Foreskin melanocyte (primary cell): ENCODE measurements at places on chromosomes 2 and 18.

DNA sequence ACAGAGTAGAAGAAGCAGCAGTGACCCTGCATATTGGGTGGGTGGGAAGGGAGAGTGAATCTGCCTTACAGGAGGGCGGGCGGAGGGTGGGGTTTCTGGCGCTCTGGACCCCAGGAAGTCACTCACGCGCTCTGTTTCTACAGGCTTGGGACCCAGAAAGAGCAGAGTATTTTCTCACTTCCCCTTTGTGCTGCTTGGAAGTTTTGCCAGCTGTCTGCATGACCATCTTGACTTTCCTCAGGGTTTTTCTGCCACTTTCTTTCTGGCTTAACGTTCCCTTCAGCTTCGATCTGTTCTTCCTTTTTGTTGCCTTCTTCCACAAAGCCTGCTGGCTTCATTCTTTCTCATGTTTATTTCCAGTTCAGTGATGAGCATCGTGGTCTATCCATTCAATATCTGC, 383.1 kb downstream of the GALR1 start:
- DNase-seq, result no peak

- no peak for DNase-seq
Measured at GRCh38 chr2:8573234-8573941, 108.5 kb upstream of the ID2 start.

DNA sequence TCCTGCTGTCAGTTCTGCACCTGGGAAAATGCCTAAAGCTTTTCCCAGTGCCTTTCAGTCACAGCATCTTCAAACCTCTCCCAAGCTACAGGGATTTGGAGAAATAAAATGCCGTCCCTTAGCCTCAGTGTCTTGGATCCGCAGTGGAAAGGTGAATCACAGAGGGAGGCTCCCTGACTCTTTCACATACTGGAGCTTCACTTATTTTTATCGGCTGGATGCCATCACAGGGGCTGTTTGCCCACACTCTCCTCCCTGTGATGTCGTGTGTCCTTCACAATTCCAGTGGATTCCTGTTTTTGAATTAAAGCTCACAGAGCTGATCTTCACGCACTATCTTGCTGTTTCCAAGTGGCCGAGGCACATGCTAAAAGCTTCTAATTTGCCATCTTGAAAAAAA, 1303.1 kb upstream of the DDX18 start:
- no peak for DNase-seq

- no peak for DNase-seq
Measured at GRCh38 chr2:223732346-223732745, 105.0 kb downstream of the AP1S3 start.

GRCh38 chr18:79866889-79867574, 69.3 kb downstream of the KCNG2 start:
- DNase-seq, result no peak

DNA sequence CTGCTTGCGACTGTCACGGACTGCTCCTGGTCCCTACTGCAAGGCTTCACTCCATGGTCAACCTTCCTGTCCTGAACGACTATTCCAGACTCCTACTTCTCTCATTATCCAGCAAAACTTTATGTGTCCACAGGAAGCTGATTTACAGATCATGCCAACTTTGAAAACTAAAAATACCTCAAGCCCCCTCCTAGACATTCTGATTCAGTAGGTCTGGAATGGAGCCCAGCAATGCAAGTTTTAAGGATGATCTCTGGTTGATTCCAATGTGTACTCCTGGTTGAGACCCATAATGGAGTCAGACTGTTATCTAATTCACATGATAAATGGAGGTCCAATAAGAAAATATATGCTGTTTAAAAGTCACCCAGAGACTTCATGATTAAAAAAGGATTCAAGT, 13.1 kb upstream of the LRATD1 start:
- DNase-seq, result no peak

DNA sequence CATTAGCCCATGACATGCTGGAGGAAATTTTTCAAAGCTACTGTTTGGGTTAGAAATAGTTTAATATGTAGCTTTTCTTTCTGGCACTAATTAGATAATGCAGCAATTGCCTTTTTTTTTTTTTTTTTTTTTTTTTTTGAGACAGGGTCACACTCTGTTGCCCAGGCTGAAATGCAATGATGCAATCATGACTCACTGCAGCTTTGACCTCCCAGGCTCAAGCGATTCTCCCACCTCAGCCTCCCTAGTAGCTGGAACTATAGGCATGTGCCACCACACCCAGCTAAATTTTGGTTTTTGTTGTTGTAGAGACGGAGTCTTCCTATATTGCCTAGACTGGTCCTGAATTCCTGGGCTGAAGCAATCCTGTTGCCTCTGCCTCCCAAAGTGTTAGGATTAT, 136.2 kb downstream of the SP100 start:
- DNase-seq, result peak; percentile 12

DNA sequence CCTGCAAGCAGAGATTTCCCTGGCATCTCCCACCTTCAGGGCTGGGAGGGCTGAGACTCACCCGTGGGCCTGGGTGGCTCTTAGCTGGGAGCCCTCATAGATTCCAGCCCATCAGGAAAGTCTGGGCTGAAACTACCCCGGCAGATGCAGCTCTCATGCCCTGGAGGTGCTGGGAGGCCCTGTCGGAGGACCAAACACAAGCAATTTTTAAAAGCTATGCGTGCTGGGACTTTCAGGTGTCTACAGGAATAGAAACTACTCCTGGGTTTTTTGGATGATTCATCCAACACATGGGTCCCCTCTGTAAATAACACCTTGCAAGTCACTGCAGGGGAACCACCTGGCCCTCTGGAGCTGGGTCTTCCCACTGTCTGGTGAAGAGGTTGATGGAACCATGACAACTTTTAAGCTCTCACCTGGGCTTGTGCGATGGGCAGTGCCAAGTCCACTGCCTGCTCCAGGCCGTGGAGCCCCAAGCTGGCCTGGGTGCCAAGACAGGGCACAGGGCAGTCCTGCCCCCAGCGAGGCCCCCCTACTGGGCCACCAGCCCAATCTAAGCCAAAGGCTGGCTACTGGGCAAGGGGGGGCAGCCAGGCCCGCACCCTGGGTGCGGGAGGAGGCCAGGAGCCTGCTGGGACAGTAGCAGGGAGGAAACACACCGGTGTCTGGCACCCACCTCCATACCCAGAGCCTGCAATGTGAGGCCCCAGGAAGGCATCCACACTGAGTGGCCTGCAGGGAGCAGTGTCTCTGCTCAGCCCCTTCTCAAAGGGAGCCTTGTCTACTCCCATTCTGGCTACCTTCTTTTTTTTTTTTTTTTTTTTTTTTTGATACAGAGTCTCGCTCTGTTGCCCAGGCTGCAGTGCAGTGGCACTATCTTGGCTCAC, 1.1 kb upstream of the GPR55 start:
- DNase-seq, result no peak

DNA sequence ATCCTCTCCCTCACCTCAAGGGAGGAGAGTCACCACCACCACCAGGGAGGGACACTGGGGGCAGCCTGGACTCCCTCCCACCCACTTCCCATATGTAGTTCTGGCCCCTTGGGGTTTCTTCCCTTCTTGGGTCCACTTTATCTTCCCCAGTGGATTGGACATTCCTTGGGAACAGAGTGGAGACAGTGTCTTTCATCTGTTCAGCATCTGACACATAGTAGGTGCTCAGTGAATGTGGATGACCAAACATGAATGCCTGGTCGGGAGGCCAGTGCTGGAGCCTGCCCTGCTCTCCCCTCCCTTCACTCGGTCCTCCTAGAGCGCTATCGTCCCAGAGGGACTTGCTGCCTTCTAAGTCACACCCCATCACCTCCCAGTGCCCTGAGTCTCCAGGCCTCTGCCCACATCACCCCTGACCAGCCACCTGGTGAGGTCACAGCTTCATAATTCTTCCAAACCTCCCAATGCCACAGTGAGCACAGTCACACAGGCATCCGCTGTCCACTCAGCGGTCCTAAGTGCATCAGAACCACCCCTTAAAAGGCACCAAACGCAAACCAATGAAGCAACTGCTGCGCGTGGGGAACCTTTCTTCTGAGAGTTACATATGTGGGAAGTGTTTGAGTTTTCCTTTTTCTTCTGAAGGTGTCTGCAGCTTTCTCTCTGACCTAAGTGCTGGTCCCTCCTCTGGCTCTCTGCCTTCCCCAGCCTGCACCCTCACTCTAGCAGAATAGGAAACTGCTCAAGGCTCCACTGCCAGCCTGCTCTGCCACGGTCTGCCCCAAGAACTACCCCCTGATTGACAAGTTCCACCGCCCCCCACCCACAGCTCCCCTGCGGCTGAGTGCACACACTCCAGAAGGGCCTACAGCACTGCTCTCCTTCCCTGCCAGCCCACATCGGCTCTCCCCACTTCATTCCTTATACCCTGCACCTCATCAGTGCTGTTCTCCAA, 7.2 kb upstream of the SFXN5 start:
- DNase-seq, result no peak

- no peak for DNase-seq
Measured at GRCh38 chr2:232162187-232162586, 200.7 kb downstream of the DIS3L2 start.

- no peak for DNase-seq
Measured at GRCh38 chr18:47191961-47192360, 15.8 kb upstream of the IER3IP1 start.

DNA sequence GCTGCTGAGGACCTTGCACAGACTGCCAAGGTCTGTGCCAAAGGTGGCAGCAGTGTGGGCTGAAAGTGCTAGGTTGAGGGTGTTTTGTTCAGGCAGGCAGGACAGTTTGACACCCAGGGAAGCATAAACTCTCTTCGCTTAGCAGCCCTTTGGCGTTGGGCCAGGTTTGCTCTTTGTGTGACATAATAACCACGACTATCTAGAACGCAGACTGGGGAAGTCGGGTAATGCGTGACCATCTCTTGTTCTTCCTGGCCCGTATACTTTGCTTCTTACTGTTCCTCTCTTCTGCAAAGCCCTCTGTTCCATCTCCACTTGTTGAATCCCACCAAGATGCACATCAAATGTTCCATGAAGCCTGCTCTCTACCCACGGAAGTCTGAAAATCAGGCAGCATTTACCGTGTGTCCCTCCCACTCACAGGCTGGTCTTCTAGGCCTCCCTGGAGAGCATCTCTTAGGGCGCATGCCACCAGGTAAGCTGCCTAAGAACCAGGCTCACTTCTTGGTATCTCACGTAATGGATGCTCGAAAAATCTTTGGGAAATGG, 96.7 kb upstream of the LMAN1 start:
- no peak for DNase-seq

GRCh38 chr18:2906704-2907549, 60.1 kb downstream of the EMILIN2 start:
- no peak for DNase-seq

DNA sequence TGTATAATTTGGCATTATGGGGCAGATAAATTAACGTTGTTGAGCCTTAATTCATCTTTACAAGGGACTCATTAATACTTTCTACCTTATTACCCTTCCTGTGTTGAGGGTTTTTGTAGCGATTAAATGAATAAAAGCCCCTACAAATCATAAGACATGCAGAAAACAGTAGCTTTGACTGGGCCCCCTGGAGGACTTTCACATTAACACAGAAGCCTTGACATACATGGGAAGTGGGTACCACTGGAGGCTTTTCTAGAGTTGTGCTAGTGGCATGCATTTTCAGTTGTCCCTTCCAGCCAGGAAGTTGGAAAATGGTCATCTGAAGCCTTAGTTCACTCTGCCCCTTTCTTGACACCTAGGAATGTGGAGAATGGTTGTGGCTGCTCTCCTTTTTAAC, 30.2 kb downstream of the MTA3 start:
- no peak for DNase-seq

- DNase-seq, result no peak
Measured at GRCh38 chr18:50071397-50071796, 123.5 kb downstream of the MYO5B start.

DNA sequence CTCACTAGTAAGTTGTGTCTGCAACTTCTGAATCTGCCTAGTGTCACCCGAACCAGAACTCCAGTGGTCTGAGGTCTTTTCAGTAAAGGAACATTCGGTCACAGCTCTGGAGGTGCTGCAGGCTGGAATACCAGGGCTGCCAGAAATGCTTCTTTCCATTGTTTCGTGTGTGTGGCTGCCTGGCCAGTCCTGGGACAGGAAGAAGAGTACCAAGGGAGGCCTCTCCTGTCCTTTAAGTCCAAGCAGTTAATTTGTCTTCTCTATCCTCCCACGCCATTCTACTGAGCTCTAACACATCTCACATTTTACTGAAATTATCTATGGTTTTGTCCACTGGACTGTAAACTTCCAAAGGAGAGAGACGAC, 196.0 kb downstream of the LNPK start:
- DNase-seq, result peak; percentile 2

DNA sequence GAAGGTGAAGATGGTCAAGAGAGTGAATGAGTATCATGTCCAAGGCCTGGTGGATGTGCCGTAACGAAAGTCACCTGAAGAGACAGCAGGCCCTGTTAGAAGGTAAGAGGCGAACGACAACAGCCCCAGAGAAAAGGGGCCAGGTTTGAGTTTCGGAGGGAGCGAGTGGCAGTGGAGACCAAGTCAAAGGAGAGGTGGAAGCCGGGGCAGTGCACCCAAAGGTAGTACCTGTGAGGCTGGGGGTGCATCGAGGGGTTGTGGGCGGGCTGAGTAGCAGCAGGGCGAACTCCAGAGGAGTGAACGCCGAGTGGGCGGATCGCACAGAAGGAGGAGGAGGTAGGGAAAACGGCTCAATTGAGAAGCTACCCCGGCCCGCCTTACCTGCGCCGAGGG, 358 bp downstream of the USP37 start:
- no peak for DNase-seq

DNA sequence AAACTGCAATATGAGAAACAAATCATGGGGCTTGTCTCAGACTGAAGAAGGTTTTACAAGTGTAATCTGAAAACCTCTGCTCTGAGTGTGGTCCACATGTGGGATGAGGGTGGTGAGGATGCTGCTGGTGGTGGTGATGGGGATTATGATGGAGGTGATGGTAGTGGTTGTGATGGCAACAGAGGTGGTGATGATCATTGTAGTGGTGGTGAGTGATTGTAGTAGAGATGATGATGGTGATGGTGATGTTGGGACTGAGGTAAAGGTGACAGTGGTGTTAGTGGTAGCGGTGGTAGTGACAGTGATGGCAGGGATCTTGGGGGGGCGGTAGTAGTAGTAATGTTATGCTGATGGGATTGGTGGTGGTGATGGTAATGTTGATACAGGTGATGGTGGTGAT, 217.8 kb downstream of the ANAPC1 start:
- no peak for DNase-seq

DNA sequence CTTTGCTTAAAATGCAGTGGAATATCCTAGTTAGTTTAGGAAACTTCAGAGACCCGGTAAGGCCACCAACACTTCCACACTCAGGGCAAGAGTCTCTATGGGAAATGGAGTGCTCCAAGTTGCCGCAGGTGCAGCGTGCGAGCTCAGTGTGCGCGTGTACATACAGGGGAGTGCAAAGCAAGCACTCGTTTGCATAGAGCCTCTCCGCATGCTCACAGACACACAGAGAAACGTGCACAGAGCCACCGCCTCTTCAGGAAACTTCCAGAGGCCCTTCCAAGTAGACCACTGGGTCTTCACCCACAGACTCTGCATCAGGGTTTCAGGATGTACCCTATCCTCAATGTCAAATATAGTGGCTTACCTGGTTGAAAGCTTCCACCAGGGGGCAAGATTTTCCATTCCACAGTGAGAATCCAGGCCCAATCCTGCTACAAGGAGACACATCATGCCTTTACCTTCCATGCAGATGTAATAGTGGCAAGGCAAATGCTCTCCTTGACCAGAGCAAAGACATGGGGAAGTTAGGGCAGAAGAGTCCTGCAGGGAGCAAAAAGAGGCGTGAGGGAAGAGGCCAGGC, 513.0 kb upstream of the MYT1L start:
- DNase-seq, result no peak

GRCh38 chr2:105117565-105117964, 79.7 kb downstream of the MRPS9 start:
- DNase-seq, result no peak
